ENCODE measurements at places on chromosomes 16 and 17. TPM values are rescaled to one million over a fixed set of nuclear protein-coding genes. Genes with fewer than 3 reads are reported as not detected.

DNA sequence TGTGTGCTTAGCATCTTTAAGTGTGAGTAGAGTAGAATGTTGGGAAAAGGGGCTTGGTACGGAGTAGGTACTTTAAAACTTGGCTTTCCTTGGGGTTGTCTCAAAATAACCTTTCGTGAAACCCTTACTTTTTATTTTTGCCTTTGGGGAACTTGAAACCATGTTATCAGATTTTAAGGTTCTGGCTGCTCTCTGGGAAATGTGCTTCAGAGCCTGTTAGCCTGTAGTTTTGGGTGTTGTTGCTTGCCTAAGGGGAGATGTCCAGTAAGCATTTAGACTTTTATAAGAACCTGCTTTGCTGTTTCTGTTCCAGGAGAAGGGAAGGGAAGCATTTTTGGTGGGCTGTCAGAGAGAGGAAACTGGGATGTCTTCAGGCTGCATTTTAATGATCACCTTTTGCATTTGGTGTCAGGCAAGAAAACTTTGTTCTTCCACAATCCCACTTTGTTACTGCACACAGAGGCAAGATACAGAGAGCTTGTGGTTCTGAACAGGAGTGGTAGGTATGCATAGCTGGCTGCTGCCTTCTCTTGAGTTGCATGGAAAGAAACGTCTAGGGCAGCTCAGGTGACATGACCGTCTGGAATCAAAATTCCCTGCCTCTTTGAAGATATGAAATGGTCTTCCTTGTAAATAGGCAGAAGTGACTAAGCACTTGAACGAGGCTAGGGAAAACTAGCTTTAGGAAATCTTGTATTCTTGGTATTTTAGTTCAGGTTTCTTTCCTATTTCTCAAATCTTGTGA, 1.7 kb downstream of the RABEP1 start:
- peaks cover 2% of the 10 kb centered on the region for H3K27me3 ChIP-seq
- peak overlapping the region; percentile 91 for H3K4me3 ChIP-seq

GRCh38 chr17:74687886-74688285, 24.8 kb downstream of the CD300LF start:
- no peak for DNase-seq
- no peak overlapping the region for H3K4me3 ChIP-seq
- H3K4me1 ChIP-seq = peaks cover 14% of the 10 kb centered on the region
- H3K27me3 ChIP-seq = peaks cover 18% of the 10 kb centered on the region

RAB37 gene
- total RNA-seq = 7.5 TPM

EPX gene
- total RNA-seq = not detected

RHBDF1 gene
- 0.76 TPM for total RNA-seq

DNA sequence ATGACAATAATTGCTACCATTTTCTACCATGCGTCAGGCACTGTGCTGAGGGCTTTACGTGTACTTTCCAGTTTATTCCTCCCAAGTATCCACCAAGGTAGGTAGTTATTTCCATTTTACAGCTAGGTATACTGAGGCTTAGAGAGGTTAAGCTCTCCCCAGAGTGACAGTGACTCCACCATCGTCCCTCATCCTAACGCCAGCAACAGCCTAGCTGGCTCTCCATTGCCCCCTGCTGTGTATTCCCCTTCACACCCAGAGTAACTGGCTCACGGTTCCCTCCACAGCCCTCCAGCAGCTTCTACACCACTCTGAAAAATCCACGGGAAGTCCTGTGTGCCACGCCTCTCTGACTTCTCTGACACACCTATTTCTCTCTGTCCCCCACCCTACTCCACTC, 7.1 kb upstream of the ASGR1 start:
- peaks cover 1% of the 10 kb centered on the region for H3K36me3 ChIP-seq
- DNase-seq = no peak
- no peaks in the 10 kb centered on the region for H3K27me3 ChIP-seq
- H3K4me1 ChIP-seq = peaks cover 6% of the 10 kb centered on the region
- H3K27ac ChIP-seq = no peak overlapping the region

KRT33B gene
- not detected for total RNA-seq

GRCh38 chr17:945672-946071, 33.9 kb downstream of the NXN start:
- H3K36me3 ChIP-seq = no peaks in the 10 kb centered on the region
- H3K4me1 ChIP-seq = no peaks in the 10 kb centered on the region
- no peak overlapping the region for H3K4me3 ChIP-seq
- no peak for DNase-seq

GRCh38 chr17:6346986-6347385, 87.9 kb downstream of the AIPL1 start:
- H3K27ac ChIP-seq = no peak overlapping the region
- no peaks in the 10 kb centered on the region for H3K4me1 ChIP-seq
- DNase-seq = no peak
- H3K27me3 ChIP-seq = peaks cover 4% of the 10 kb centered on the region
- no peak overlapping the region for H3K4me3 ChIP-seq

- H3K27me3 ChIP-seq = no peaks in the 10 kb centered on the region
- DNase-seq = no peak
- H3K4me1 ChIP-seq = peaks cover 5% of the 10 kb centered on the region
- H3K27ac ChIP-seq = no peak overlapping the region
- H3K36me3 ChIP-seq = peaks cover 8% of the 10 kb centered on the region
Measured at GRCh38 chr16:259226-259625, 16.5 kb downstream of the RGS11 start.

MT1G gene
- 24.5 TPM for total RNA-seq
